ENCODE measurements at places on chromosomes 16 and 17. TPM values are rescaled to one million over a fixed set of nuclear protein-coding genes. Genes with fewer than 3 reads are reported as not detected.

GRCh38 chr17:1890758-1891450, 61.1 kb downstream of the RPA1 start:
- DNase-seq = no peak

- no peak for DNase-seq
Measured at GRCh38 chr17:28219771-28220170, 99.2 kb upstream of the TMEM97 start.

GRCh38 chr16:12728469-12728868, 75.2 kb downstream of the CPPED1 start:
- no peak for DNase-seq

NXN gene
- total RNA-seq = 8.4 TPM

TAC4 gene
- total RNA-seq = not detected

FGF11 gene
- 2.0 TPM for total RNA-seq

All from RPMI7951 (cell line).